T1000 (cell line): ENCODE measurements at places on chromosomes 1 and 21.

GRCh38 chr1:59645893-59646292, 168.9 kb upstream of the HOOK1 start:
- no peak for DNase-seq

- no peak for DNase-seq
These were observed 106.8 kb downstream of the AK5 start for GRCh38 chr1:77388661-77389060.

DNA sequence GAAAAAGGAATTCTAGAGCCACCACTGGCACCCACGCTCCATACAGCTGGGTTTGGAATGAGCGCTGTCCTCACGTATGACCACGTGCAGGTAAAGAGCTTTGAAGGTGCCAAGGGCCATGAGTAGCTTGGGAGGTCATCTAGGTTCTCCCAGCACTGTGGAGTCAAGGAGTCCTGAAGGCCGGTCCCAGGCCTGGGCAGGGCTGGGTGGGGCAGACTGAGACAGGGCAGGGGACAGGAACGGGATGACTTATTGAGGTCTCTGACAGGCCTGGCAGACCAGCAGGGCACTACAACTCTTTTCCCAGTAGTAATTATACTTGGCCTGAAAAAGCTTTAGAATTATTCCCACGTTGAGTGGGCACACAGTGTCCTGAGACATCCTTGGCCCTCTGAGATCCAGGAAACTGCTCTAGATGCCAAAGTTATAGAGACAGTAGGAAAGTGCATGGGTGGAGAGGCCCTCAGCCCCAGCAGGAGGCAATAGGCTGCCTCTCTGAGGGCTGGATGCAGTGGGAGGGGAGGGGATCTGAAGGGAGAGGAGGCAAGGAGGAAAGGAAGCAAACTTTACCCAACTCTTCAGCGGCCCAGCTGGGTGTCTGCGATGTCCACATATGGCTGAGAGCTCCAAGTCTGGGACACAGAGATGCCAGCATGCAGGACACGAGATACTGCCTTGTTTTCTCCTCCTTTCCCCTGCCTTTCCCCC, 1.8 kb upstream of the CDA start:
- no peak for DNase-seq

DNA sequence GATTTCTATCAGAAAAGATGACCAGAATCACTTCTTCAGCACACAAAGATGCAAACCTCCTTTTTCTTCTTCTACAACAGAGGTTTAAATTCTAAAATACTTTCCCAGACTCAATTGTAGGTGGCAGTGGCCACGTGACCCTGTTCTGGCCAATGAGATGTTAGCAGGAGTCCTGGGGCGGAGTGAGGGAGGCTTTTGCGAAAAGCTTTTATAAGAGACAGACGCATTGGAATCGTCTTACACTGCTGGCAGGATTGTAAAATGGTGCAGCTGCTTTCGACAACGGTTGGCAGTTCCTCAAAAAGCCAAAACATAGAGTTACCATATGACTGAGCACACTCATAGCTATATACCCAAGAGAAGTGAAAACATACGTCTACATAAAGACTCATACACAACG, 87.0 kb upstream of the MAGI3 start:
- DNase-seq, result no peak

DNA sequence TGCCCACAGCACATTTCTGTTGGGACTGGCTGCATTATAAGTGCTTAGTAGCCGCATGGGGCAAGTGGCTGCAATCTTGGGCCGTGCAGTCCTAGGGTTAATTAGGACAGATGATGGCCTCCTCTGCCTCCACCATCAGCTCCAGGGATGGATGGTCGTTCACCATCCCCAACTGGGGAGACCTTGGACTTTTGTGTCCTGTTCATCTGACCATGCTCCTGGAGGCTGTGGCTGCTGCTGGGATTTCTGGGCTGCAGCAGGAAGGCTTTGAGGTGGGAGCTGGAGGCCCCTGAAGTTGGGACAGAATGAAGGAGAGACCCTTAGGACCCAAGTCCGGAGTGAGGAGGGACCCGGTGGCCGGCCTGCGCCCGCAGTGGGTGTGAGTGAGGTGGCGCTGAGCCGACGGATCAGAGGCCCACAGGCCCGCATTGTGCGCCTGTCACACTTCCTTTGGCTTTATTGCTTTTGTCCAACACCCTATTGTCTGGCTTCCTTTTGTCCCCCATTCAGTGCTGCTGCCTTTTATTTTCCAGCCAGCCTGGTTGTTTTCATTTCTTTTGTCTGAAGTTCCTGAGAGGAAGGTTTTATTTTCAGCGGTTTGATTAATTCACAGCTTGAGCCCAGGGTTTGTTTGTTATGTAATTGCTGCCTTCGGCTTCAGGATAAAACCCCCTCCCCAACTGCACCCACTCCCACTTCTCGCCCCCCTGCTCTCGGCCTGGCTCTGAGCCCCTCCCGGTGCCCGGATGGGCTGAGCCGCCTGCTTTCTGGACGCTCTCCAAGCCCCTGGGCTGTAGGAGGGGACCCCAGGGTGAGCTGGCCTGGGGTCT, 35.6 kb downstream of the SOX13 start:
- no peak for DNase-seq

- no peak for DNase-seq
These were observed 1.1 kb downstream of the CLCN6 start for GRCh38 chr1:11807133-11807532.

GRCh38 chr1:43438576-43438952, 15.2 kb downstream of the HYI start:
- DNase-seq, result no peak

GRCh38 chr1:933603-933940, 9.8 kb downstream of the SAMD11 start:
- DNase-seq, result no peak

DNA sequence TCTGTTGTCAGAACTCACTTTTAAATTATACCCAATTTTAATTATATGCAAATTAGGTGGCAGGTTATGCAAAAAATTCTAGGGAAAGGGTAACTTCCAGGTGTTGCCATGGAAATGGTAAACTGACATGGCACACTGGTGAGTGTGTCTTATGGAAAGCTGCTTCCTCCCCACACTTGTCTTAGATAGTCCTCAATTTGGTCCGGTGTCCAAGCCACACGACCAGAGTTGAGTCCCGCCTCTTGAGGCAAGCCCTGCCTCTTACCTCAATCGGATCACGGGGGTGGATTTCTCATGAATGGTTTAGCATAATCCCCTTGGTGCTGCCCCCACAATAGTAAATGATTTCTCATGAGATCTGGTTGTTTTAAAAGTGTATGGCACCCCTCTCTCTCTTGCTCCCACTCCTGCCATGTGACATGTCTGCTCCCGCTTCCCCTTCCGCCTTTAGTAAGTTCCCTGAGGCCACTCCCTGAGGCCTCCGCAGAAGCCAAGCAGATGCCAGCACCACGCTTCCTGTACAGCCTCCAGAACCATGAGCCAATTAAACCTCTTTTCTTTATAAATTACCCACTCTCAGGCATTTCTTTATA, 74.9 kb downstream of the MATN1 start:
- DNase-seq, result no peak

- DNase-seq, result no peak
These were observed 44.7 kb downstream of the FMN2 start for GRCh38 chr1:240136402-240136801.

DNA sequence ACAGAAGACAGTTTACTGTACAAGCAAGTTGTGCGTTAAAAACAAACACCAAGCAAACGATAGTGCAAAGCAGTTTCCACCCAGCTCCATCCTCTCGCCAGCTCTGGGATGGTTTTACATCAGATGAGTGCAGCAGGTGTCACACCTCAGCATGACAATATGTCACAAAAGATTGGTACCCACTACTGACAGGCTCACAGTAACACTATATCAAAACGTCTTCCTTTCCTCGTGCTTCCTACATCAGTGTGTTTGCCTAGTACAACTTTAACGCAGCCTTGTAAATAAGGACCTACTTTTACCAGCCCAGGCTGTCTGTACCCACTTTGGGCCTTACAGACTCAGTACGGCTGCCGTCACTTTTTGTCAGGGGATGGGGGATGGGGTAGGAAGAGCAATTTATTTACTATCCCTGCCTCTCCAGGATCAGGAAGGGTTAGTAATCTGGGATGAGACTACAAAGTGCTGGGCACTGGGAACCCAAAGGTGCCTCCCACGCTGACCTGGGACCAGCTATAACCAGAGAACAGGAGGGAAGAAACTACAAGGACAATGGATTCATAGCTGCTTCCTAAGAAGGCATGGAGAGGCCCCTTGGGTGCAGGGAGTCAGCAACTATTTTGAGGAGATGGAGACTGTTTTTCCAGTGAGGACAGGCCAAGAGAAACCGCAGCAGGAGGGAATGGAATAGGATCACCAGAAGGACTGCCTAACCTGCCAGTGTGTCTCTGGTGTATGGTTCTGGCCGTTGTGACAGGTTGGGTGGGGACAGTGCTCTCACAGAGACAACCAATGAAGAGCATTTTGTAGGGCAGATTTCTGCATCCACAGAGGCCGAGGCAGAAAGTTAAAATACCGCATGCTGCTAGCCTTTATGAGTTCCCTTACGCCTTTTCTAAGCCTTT, 30.2 kb downstream of the RUNX3 start:
- no peak for DNase-seq

GRCh38 chr1:192793983-192794767, 14.7 kb upstream of the RGS2 start:
- no peak for DNase-seq

DNA sequence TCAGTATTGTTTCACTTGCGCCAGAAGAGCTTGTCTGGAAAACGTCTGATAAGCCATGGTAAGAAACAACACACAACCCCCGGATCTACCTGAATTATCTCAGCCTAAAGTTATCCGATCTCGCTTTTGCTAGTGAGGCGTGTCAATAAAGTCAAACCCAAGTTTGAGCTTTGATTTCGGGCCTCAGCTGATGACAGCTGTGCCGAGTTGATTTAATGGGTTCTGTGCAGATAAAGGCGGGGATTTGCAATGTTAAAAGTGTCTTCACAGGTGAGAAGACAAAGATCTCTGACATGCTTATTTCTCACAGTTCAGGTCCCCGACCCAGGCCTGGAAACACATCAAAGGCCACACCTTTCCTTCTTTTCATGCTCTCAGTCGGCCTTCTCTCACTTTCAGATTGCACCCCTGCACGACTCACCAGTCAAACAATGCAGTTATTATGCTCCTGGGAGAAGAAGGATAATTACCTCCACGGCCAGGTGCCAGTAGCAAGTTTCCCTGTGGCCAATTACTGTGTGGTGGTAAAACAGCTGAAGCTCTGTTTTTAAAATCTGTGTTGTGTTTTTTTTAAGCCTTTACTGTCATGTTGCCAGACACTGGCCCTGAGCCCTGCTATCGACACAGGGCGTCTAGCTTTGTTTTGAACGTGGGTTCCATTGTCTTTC, 245.3 kb upstream of the RUNX1 start:
- DNase-seq, result no peak

GRCh38 chr1:119345398-119345797, 23.2 kb upstream of the HAO2 start:
- DNase-seq, result no peak
